Stimulated activated CD8-positive, alpha-beta memory T cell treated with anti-CD3 and anti-CD28 coated beads, Interleukin-7, amount 100 ng/mL, for 48 hours (primary cell): ENCODE measurements at places on chromosomes 7 and 10.

GRCh38 chr7:146528581-146528980 is 412.0 kb downstream of the CNTNAP2 start:
- DNase-seq: no peak

GRCh38 chr7:131507592-131508331 is 48.7 kb downstream of the PODXL start:
- peak; percentile 65 for DNase-seq

GRCh38 chr7:30313793-30314192 is 29.4 kb downstream of the ZNRF2 start:
- no peak for DNase-seq

GRCh38 chr7:30459591-30460245 is 18.9 kb downstream of the NOD1 start:
- no peak for DNase-seq

DNA sequence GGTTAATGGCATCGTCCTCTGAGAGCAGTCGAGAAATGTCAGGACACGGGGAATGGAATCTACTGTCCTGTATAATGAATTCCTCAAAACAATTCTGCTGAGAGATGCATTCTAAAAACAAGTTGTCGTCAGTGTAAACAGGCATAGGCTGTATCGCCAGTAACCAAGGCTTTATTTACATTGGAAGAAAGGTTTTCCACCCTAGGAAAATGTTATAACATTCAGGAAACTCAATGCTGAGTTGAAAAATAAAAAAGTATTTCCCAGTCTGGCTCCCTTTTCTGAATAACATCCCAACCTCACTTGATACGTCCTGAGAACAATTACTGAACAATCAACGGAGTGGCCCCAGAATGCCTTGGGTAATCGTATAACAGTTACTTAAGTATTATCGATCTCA is 79.6 kb upstream of the UCN3 start:
- no peak for DNase-seq

GRCh38 chr7:117140921-117141320 is 181.9 kb downstream of the WNT2 start:
- DNase-seq: no peak

GRCh38 chr10:131890276-131891195 is 10.3 kb upstream of the PPP2R2D start:
- no peak for DNase-seq

DNA sequence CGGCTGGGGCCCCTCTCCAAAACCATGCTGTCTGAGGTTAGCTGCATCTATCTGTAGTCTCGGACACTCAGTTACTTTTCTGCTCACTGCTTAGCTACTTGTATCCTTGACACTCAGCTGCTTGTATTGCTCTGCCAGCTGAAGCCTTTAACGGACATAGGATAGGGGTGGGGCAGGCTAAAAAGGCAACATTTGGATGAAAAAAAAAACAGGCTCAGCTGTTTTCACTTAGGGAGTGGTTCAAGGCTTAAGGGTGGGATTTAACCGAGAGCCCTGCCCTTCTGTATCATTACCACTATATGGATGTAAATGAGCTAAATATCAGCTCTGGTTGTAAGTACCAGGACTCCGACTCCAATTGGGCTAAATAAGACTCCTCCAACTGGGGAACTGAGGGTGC is 28.6 kb downstream of the LSMEM1 start:
- DNase-seq: no peak

GRCh38 chr7:99707096-99707495 is 27.3 kb upstream of the CYP3A5 start:
- DNase-seq: no peak

GRCh38 chr10:124694481-124695220 is 49.5 kb downstream of the FAM53B start:
- no peak for DNase-seq

DNA sequence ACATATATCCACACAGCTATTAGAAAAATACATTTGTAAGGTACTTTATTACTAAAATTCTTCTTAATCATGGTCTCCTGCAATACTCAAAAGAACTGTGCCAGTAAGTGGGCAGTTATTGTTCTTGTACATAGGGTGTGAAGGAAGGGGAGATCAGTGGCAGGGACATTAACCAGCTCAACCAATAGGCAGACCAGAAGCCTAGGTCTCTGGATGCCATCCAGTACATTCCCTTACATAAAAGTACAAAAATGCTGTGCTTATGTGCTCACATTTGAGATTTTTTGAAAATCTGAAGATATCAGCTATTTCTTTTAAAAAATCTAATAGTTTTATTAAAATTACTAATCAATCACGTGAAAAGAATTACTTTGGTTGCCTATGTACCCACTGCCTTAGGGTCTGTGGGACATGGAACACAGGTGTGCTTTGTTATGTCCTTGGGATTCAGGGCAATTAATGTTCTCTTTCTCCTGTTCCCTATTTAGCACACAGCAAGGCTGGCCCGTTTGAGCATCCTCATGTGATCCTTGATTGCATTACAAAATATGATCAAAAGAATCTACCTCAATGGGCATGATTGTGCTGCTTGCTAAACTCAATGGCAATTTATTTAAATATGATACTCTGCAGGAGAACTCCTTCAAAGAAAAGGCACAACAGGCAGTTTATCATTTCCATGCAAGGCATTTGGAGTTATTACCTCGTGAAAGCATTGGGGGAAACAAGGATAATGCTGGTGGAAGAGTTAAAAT is 22.7 kb downstream of the TWIST1 start:
- no peak for DNase-seq

GRCh38 chr10:42781893-42782445 is 626 bp upstream of the BMS1 start:
- DNase-seq: no peak

- no peak for DNase-seq
Observed at GRCh38 chr10:126499744-126500143, 111.5 kb upstream of the ADAM12 start.

- no peak for DNase-seq
Observed at GRCh38 chr7:70660154-70660818, 471.7 kb upstream of the GALNT17 start.

DNA sequence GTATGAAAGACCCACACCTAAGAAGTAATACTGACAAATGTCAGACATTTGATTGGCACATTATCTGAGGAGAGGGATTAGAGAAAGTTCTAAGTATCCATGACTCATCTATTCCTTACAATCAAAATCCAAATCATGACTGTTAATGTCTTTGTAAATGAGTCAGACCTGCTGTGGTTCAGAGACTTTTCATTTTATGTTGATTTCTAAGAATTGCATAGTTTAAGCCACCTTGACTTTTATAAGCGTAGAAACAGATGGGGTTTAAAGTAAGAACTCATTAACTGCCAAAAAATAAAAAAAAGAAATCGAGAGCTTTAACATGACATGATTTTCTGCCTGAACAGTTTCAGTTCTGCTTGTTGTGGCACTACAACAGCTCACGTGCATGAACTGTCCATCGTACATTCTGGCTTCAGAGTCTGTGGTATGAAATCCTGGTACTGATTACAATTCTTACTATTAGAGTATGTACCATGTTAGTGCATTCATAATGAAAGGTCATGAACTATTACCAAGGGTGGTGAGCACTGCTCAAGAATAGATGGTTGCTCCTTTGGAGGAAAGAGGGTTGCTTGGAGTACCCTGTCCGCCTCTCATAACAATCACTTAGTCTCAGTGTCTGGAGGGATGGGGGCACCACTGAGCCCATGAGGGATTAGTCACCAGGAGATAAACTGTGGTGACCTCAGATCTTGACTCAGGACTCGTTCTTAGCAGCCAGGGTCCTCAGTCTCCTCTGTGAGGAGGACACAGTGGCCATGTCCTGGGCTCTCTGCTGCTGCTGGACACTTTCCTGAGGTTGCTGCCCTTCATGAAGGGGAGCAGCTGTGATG is 42.2 kb downstream of the ACSM6 start:
- DNase-seq: no peak

DNA sequence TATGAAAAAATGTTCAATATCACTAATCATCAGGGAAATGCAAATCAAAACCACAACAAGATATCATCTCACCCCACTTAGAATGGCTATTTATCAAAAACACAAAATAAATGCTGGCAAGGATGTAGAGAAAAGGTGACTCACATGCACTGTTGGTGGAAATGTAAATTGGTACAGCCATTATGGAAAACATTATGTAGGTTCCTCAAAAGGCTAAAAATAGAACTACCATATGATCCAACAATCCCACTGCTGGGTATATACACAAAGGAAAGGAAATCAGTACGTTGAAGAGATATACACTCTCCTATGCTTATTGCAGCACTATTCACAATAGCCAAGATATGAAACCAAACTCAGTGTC is 50.2 kb downstream of the CDK1 start:
- DNase-seq: no peak

GRCh38 chr10:114521255-114521654 is 117.0 kb upstream of the AFAP1L2 start:
- no peak for DNase-seq

- no peak for DNase-seq
Observed at GRCh38 chr10:47164126-47164799, 135.7 kb upstream of the GDF10 start.

GRCh38 chr7:115097175-115097671 is 175.3 kb downstream of the MDFIC start:
- DNase-seq: no peak

DNA sequence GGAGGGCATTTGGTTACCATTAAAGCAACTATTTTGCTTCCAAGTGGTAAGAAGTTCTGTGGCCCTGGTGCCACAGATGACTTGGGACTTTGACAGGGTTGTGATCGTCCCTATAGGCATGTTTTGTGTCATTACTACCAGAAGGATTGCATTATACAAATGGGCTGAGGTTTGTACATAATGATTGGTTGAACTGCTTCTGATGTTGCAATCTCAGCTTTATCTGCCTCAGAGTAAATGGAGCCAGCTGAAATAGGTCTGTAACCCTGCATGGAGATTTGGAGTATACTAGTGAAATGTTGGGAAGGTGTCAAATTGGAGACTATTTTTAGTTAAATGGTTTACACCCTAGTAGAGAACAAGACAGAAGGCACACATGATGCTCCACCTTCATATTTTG is 46.1 kb upstream of the SEPTIN7 start:
- no peak for DNase-seq

GRCh38 chr7:20310963-20311742 is 19.5 kb upstream of the ITGB8 start:
- no peak for DNase-seq

DNA sequence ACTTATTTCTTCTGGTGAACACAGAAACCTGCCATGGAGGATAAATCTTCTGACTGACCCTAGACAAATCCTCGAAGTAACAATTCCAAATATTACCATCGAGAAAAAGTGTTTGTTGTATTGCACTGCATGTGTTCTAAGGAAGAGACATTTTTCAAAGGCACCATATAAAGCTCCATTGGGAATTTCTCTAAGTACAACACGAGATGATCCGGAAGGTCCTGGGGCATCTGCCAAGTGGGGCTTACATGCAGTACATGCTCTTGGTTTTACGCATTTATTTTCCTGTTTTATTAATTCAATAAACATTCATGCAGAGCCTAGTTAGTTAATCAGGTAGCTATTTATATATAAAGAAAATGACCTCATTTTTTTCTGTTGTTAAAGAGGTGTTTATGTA is 692.0 kb upstream of the IGFBP3 start:
- no peak for DNase-seq

- no peak for DNase-seq
Observed at GRCh38 chr7:74214816-74215630, 5.2 kb downstream of the LAT2 start.

DNA sequence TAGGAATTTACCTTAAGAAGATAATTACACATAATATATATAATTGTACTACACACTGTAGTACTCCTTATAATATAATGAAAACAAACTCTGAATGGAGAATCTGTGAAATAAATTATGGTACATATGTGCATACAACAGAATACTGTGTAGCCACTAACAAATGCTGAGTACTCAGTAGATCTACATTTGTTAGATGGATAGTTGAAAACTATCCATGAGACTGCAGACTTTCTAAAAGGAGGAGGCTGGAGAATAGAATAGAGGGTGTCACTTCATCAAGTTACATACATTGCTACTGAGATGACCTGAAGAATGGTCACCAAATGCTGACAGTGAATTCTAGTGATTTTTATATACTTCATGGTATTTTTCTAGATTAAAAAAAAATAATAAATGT is 68.7 kb upstream of the OGDHL start:
- DNase-seq: no peak

DNA sequence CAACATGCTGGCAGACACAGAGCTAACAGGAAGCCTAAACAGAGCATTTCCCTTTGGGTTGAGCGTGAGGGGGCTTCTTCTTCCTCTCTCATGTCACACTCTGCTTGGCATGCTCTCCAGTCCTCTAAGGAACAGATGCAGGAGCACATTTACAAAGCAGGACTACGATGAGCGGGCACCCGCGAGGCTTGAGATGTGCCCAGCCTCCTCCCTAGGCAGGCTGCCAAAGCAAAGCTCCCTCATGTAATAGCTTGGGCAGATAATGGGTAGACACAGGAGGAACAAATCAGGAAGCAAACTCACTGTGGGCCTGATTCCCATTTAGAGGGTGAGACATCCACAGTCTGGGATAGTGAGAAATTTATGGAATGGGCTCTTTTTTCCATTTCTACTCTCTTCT is 519.1 kb downstream of the NRG3 start:
- no peak for DNase-seq

GRCh38 chr10:119670717-119671116 is 19.5 kb downstream of the BAG3 start:
- DNase-seq: no peak

- DNase-seq: no peak
Observed at GRCh38 chr10:5888351-5888750, 1.3 kb downstream of the ANKRD16 start.

DNA sequence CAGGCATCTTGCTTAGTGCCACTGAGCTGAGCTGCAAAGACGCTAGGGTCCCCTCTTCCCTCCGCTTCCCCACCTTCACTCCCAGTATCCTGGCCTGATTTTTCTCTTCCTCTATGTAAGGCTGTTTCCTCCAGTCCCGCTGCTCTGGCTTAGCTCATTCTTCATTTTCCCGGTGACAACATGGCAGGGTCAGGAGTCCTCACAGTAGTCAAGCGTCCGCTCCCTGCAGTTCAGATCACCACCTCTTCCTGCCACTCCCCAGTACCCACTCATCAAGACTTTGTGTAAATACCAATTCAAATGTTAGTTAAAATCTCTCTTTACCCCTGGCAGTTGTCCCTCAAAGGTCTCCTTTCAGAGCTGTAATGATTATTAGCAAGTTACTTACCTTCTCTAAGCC is 650.4 kb upstream of the CELF2 start:
- no peak for DNase-seq

GRCh38 chr7:13411636-13412035 is 577.8 kb downstream of the ETV1 start:
- no peak for DNase-seq

GRCh38 chr10:114571316-114571999 is 86.6 kb downstream of the ABLIM1 start:
- DNase-seq: no peak

- DNase-seq: no peak
Observed at GRCh38 chr7:46150202-46150601, 229.1 kb upstream of the IGFBP3 start.

DNA sequence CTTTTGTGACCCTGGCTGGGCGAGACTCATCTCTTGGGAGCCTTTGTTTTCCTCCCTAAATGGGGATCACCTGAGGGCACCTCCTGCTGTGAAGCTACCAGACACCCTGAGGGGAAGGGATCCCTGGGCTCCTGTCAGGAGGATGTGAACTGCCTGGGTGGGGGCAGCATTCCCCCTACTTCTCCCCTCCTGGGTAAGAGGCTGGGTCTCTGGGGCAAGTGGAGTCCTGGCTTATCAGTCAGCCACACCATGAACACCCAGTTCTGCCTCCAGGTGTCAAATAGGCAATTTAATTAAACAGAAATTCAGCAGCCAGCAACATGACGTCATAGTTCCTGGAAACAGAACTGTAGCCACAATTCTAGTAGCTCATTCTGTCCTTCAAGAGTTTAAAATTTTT is 97.7 kb upstream of the RET start:
- DNase-seq: no peak
